ENCODE measurements at places on chromosomes 16 and 17.

- no peak for DNase-seq
Observed at GRCh38 chr16:17773698-17774101, 302.9 kb upstream of the XYLT1 start.

DNA sequence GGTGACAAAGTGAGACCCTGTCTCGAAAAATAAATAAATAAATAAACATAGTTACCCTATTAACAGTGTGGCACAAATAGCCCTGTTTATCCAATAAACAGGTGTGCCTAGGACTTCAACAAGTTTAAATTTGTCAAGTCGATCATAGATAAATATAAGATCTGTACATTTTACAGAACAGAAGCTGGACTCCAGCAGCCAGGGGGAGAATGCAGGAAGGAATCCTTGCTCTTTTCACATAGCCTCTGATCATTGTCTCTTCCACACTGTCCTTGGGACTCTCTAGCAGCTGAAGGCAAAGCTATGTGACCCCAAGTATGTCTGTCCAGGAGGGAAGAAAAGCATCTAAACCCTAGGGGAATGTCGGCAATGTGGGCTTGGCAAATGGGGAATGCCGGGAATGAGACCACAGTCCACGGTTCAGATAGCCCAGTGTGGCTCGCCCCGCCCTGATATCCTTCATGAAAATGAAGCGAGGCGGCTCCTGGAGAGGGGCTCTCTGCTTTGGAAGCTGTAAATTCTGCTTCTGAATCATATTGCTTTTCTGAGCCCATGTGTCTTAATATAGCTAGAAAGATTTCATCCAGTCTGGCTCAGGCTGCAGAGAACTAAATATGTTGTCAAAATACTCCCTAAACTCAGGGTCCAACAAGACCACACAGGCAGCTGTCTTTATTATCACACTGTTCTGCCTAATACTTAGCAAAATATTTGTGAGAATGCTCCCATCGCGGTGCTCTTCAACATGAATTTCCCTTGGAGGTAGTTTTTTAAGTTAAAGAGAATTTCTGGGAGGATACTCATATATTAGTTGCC, 24.9 kb upstream of the GRB2 start:
- DNase-seq, result peak; percentile 44

- DNase-seq, result no peak
Observed at GRCh38 chr16:25747160-25747758, 55.5 kb downstream of the HS3ST4 start.

GRCh38 chr16:88452482-88453216, 431 bp upstream of the ZFPM1 start:
- peak; percentile 89 for DNase-seq

GRCh38 chr16:85180827-85181738, 68.8 kb upstream of the CIBAR2 start:
- no peak for DNase-seq

DNA sequence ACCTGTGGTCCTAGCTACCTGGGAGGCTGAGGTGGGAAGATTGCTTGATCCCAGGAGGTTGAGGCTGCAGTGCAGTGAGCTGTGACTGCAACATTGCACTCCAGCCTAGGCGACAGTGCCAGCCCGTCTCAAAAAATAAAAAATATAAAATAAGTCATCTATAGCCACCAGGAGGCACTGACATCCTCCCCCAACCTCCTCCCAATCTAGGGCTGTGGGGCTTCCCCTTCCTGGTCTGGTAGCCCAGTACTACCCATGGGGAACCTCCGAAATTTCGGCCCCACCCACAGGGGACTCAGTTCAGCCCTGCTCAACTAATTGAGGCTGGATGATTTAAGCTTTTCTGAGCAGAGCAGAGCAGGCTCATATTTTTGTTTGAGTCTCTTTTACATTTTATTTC, 3.2 kb downstream of the ZSCAN10 start:
- DNase-seq, result no peak

Measured in fibroblast of skin of left quadriceps (primary cell).